ENCODE measurements at places on chromosomes 12 and 14.

GRCh38 chr14:57870686-57871457, 5.0 kb upstream of the SLC35F4 start:
- DNase-seq, result no peak

GRCh38 chr12:46149079-46149464, 119.8 kb downstream of the SLC38A1 start:
- DNase-seq, result no peak

DNA sequence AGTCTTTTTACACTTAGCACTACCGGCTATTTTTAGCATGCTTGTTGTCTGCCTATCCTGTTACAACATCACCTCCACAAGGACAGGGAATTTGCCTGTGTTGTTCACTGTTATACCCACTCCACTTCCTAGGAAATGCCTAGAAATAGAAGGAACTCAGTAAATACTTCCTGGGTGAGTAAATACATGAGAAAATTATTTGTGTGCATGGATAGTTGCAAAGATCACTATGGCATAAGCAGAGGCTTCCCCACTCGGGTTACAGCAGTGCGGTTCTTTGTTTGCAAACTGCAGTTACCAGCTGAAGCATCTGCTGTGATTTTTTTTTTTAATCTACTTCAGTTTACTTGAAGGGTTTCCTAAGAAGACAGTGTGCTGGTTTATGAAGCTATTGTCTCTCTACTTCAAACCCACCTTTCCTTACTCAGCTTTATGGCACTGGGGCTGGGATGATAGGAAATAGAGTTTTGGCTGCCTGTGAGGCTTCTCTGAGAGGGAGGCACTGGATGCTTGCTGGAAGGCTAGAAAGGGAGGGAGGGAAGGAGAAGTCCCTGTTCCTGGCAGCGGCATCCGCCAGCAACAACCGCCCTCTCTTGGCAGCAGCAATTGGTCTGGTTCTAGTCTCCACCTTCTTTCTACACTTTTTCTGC, 29.0 kb downstream of the PDE6H start:
- no peak for DNase-seq

DNA sequence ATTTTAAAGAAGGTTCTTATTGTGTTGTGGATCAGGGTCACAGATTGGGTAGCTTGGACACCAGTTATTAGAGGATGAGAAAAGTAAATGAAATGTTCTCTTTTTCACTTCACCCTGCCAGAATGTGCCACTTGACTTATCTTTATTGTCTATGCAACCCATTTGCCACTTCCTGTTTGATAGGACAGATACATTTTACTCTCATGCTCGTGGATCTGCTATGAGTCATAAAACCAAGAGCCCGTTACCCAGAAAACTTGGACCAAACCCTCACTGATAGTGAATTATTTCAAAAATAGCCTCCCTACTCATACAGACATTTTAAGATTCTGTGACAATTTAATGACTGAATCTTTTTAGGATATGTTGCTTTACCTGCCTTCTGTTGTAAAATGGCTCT, 1.8 kb downstream of the ISCA2 start:
- DNase-seq, result peak; percentile 23

GRCh38 chr12:22046968-22047390, 961 bp downstream of the CMAS start:
- DNase-seq, result no peak

GRCh38 chr12:120110550-120111501, 5.7 kb downstream of the RAB35 start:
- DNase-seq, result peak; percentile 79

GRCh38 chr12:6372403-6373003, 2.9 kb downstream of the SCNN1A start:
- no peak for DNase-seq

DNA sequence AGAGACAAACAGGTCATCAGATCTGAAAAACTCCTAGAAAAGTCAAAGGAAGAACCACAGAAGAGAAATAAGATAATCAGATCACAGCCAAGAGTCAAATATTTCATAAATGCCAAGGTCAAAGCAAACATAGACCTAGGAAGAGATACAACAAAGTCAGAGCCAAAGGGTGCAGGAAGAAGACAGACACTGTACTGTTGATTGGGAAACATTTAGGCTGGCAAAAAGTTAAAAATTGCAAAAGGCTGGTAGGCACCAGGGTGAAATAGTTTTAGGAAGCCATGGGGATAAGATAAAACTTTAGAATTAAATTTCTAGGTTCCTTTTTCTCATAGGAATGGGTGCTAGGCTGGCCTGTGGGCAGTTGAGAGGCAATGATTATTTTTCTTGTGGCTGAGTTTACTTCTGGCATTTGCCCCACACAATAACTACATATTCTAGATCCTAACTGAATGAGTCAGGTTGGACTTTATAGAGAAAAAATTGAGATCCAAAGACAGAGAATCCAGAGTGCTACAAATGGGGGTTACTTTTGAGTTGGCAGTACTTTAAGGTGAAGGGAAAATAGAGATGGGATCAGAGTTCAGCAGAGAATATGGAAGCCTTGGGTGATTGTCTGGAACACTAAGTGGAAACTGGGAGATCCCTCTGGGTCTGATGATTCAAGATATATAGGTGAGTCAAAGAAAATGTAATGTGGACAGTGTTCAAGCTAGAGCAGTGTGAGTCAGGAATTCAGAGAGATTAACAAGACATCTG, 215.5 kb downstream of the C12orf50 start:
- no peak for DNase-seq

- DNase-seq, result no peak
These were observed 30.8 kb upstream of the BATF start for GRCh38 chr14:75491376-75491978.

DNA sequence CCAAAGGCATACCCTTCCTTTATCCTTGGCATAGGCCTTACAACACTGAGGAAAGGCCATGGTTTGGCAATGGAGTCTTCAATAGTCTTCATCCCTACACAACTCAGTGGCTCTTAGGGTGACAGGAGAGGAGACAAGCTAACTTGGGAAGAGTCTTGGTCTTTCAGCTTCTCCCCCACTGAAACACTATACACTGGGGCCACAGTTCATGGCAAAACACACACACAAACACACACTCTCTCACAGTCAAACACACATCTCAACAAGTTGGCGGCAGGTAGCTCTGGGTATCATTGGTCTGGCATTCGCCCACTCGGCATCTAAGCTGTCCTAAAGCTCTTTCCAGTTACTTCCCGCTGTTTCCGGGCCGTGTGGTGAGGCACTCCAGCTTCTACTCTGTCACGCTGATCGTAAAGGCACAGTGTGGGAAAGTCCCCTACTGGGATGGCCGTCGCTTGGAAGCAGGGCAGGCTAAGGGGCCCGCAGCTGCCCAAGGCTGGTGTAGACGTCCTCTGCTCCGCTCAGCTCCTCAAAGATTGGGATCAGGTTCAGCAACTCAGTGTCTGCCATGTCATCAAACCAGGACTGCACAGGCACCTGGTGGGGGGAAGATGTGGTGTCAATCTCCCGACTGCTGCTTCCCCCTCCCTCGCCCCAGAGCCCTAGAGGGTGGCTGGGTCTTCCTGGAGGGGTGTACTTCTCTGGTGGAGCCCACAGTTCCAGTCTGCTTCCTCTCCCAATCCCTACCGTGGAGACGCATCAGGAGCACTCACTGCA, 4.8 kb upstream of the AVIL start:
- no peak for DNase-seq

DNA sequence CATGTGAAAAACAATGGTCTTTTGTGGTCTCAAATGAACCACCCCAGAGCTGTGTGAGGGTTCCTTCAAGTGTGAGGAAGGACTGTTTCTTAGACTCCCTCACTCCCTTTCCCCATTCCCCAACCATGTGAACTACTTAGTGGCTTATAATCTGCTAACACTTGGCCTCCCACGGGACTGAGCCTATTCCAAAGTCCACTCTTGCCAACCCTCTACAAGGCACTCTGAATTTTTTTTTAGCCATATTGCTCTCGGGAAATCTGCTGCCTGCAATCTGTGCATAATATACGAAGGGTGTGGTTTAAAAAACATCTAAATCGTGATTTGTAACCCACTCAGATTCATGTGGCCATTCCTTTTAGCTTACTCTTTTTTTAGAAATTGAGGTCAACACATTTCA, 2.6 kb downstream of the SVOP start:
- DNase-seq, result no peak

GRCh38 chr12:94185801-94186200, 37.4 kb downstream of the PLXNC1 start:
- DNase-seq, result no peak

- no peak for DNase-seq
These were observed 42.1 kb downstream of the TSPAN9 start for GRCh38 chr12:3119192-3119755.

DNA sequence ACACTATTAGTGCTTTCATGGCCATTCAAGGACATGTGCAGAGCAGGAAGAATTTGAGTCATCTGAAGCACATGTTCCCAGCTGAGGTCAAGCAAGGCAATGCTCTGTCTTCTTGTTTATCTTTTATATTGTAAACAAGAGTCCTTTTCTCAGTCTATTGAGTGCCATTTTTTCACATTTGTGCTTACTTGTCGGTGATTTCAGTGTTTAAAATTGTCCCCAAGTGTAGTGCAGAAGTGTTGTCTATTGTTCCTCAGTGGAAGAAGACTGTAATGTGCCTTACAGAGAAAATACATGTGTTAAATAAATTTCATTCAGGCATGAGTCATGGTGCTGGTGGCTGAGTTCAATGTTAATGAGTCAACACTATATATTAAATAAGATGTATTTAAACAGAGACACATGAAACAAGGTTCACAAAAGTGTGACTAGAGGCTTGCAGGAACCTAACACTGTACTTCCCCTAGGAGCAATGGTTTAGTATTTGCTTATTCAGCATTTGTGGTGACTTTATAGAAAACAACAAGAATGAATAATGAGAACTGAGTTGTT, 391.1 kb downstream of the LRIG3 start:
- DNase-seq, result no peak

DNA sequence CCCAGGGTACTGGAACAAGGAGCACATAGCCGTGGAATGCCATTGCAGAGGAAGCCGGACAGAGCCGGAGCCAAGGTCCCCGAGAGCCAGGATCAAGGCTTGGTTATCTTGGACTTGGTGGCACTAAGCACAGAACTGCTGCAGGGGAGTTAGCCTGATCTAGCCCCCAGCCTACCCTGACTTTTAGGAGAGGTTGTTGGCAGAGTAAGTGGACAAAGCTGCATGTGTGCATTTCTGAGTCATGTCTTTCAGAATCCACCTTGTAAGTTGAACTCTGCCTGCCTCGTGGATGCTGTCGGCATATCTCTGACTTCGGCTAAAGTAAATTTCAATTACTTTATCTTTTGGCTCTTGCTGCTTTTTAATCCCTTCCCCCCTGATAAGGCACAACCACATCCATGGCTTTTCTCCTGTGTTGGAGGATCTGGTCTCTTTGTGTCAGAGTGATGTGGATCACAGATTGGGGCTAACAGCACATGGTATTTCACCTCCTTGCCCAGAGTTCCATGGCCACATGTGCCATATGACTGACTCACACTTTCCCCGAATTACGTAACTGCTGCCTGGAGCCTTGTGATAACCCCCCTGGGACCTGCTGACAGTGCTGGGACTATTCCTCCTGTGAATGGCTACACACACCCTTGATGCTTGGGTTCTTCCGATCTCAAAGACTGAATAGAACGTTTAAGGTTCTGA, 240.3 kb downstream of the EMP1 start:
- DNase-seq, result no peak

DNA sequence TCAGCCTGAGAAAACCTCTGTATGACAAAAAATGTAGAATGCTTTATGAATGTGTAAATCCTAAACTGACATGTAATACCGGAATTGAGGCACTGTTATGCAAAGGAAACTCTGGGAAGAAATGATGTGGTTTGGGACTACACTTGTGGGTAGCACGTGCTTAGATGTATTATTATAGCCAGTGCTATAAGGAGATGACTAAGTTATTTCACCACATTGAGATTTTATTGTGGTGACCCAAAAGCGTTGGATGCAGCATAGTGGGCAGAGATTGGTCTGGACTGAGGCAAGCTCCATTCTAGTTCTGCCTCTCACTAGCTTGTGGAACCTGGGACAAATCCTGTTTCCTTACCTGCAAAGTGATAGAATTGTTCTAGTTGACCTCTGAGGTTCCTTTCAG, 172.2 kb downstream of the SNAPC1 start:
- no peak for DNase-seq

Measured in B cell (primary cell).